ENCODE measurements at places on chromosomes 5 and 9. TPM values are rescaled to one million over a fixed set of nuclear protein-coding genes. Genes with fewer than 3 reads are reported as not detected.
A peak's percentile ranks its signal among the peaks of the same experiment; 100 is the strongest.

DNA sequence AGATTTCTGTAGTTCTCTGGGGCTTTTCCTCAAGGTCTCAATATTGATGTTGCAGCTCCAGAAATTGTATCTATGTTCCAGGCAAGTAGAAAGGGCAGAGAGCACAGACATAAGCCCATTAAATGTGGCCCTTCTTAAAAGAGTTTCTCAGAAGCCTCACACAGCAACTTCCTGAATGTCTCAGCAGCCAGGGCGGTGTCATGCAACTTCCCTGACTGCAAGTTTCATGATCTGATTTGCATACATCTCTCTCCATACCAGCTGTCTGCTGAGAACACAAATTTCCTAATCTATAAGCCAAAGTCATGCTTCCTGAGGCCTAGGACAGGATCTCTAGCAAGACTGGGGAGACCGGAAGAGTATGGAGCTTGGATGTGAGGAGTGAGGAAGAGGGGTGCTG lies 13.0 kb downstream of the RGS7BP start:
- no peak for DNase-seq

Gene PTCD2
- 5.9 TPM for total RNA-seq

DNA sequence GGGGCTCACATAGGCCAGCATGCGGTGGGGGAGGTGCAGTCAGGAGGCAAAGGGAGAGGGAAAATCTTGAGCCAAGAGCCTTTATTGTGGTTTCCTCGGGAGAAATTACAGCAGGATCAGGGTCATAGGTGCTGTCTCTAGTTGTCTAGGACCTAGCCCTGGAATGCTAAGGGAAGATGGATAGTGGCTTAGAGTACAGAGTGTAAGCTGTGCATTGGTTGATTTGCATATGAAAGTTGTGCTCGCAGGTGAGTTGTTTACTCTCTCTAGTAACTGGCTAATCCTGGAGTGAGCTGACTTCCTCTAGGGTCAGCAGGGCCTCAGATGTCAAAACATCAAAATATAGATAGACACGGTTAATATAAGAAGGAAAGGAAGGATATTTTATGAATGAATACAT lies 877.7 kb downstream of the TLE4 start:
- no peak for DNase-seq

- DNase-seq, result peak; percentile 60
Observed at GRCh38 chr5:54229041-54229780, 81.2 kb downstream of the ARL15 start.

DNA sequence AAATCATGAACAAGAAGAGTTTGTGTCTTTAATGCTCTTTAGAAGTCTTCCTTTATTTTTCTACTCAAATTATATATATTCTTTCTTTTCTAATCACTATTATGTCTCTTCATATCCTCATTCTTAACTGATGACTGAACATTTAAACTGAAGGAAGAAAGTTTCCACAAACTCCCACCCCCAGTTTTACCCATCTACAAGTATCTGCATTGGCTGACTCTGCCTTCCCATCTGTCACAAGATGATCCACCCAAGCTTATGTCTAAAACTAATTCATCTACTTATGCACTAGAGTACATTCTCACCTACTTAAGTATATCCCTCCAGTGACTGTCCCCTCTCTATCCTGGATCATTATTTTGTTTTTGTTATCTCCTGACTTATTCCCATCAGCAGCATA lies 344.5 kb downstream of the PRR16 start:
- DNase-seq, result no peak

Gene DND1
- total RNA-seq, result 1.9 TPM

Gene EDIL3
- total RNA-seq, result not detected

Gene RFX3
- 23.6 TPM for total RNA-seq

- DNase-seq, result no peak
Observed at GRCh38 chr9:116693233-116693731, 6.2 kb downstream of the TRIM32 start.

Gene BSPRY
- 0.32 TPM for total RNA-seq

- DNase-seq, result no peak
Observed at GRCh38 chr9:132037458-132037857, 42.2 kb downstream of the MED27 start.

DNA sequence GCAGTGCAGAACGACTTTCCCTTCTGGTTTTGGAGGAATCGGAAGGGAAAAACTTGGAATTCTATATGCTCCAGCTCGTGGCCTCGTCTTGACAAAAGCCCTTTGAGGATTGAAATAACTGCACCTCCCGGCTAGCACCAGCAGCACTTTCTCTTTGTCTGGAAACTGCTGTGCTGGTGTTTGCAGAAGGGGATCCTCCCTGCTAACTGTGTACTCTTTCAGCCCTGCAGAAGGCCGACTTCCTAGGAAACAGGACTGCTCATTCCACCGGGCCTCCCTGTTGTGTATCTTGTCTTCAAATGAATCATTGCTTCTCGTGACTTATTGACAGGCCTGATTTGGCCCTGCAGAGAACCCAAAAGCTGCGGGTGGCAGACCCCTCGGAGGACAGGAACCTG lies 23.6 kb downstream of the STC2 start:
- no peak for DNase-seq

- DNase-seq, result no peak
Observed at GRCh38 chr9:69104830-69105527, 69.1 kb upstream of the TJP2 start.

GRCh38 chr5:118687661-118688621 lies 300.4 kb downstream of the DTWD2 start:
- no peak for DNase-seq

DNA sequence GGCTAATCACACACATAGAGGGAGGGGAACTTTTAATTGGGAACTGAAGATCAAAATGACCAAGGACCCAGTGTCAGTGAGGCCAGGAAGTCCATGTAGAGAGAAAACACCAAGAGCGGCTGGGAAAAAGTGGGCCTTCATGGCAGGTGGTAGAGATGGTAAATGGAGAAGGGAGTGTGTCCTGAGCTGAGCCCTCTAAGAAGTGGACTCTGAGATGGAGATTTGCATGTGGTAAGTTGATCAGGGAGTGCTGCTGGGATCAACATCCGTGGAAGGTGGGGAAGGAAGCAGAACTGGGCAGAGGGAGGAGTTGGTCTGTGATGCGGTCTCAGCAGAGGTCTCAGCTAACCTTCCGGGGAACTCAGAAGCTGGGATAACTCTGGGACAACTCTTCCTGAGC lies 18.9 kb upstream of the PDZD2 start:
- DNase-seq, result no peak

DNA sequence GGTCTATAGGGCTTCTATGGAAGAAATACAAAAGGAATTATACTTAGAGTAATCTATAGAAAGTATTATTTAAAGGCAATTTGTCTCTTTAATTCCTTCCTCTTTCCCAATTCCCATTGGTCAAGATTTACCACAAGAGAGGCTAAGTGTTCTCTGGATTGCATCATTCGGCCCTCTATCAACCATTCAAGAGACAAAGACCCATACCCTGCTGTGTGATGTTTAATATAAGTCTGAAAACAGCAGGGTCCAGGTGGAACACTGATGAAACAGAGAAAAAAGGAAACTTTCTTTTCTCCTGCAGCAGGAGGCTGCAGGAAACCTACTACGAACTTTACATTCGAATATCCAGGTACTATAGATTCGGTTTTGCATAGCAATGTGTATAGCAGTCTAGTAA lies 323.4 kb downstream of the CHSY3 start:
- no peak for DNase-seq

- no peak for DNase-seq
Observed at GRCh38 chr9:94875300-94876020, 149.0 kb downstream of the AOPEP start.

- DNase-seq, result no peak
Observed at GRCh38 chr5:33330992-33331391, 109.8 kb upstream of the TARS1 start.

DNA sequence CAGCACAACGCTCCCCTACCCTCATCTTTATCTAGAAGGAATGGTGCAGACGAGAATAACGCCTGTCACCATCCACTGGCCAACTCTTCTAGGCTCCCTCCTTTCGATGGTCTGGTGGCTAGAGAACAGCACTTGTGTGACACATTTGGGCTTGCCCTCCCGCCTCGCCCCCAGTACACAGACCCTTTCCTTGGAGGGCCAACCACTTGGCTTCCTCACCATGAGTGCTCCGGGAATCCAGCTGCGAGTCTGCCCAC lies 1.4 kb downstream of the GNAQ start:
- no peak for DNase-seq

Gene PRDM9
- not detected for total RNA-seq

DNA sequence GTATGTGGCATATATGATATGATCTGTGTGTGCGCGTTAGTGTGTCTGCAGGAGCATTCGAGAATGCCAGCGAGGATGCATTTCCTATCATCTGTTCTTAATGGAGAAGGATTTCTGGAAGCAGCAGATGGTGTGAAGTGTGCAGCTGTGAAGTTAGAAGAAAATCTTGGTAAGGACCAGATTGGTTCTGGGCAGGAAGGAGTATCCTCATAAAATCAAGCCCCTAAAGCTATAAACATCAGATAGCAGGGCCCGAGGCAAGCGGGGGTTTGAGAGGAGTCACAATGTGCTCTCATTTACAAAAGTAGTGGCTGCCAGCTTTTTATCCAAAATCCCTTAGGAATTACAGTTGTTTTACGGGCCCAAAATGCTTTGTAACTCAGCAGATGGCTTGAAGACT lies 40.0 kb downstream of the DAPK1 start:
- no peak for DNase-seq

DNA sequence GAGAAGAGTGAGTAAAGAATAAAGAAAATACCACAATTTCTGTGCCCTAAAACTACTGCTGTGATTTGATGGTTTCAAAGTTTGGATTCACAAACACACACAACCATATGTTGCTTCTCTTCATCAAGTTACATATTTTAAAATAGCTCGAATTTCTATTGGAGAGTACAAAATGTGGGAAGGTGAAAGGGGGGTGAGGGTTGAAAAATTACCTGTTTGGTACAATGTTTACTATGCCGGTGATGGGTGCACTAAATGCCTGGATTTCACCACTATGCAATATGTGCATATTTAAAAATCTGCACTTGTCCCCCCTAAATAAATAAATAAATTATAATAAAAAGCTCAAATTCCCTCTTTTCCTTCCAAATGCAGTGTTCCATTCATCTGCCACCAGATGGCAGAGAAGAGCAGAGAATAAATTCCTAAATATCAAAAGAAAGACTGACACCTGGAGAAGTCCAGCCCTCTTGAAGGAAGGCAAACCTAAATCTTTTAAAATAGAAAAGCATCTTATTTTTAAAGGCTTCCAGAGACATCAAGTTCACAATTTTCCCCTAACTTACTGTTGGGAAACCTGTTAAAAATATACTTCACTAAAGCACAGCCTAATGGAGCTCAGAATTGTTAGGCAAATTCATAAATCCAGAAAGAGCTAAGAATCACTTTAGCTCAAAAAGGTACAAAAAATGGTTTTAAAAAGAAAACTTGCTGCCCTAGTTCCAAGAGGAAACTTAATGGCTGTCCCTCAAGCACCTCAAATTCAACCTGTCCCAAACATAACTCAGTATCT lies 24.8 kb upstream of the HNRNPA0 start:
- DNase-seq, result no peak

GRCh38 chr5:90548069-90548593 lies 10.5 kb upstream of the ADGRV1 start:
- DNase-seq, result no peak

DNA sequence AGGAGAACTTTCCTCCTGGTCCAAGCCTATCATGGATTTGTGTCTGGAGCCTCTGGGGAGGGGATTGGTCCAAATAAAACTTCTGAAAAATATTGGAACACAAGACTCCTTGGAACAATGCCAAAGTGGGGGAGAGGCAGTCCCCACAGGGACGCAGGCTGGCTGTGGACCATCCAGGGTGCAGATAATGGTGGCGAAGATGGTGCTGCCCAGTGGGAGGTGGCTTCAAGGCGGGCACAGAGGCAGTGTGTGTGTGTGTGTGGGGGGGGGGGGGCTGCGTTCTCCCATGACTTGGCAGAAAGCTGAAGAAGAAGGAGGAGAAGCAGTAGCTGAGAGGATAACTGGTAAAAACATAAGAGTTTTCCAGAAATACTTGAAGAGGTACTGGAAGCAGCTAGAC lies 186.4 kb downstream of the MELK start:
- no peak for DNase-seq

Gene IFNA21
- total RNA-seq, result not detected

GRCh38 chr9:21695443-21695842 lies 107.0 kb upstream of the MTAP start:
- no peak for DNase-seq

Gene CRHBP
- not detected for total RNA-seq

Gene RRAGA
- total RNA-seq, result 37.0 TPM

DNA sequence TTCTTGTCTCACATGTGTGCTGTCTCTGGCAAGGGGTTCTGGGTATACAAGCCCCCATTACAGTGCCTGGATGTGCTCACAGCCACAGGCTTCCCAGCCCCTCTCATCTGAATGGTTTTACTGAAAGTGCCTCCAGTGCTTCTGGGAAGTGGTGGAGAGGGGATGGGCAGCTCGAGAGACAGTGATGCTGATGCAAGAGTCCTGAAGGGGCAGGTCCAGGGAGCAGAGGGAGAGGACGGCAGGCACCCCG lies 93.5 kb downstream of the PHF2 start:
- DNase-seq, result peak; percentile 2

Gene GDA
- total RNA-seq, result not detected
